ENCODE measurements at places on chromosomes 7 and 10. TPM values are rescaled to one million over a fixed set of nuclear protein-coding genes. Genes with fewer than 3 reads are reported as not detected.

Gene SVOPL
- not detected for total RNA-seq

Gene GNGT1
- not detected for total RNA-seq

Gene HACD1
- 101 TPM for total RNA-seq

GRCh38 chr10:119919271-119919670 lies 26.7 kb downstream of the SEC23IP start:
- H3K36me3 ChIP-seq: peaks cover 74% of the 10 kb centered on the region
- H3K27me3 ChIP-seq: no peaks in the 10 kb centered on the region
- no peak overlapping the region for H3K4me3 ChIP-seq
- H3K27ac ChIP-seq: no peak overlapping the region
- no peaks in the 10 kb centered on the region for H3K4me1 ChIP-seq

GRCh38 chr10:104741127-104741526 lies 100.0 kb downstream of the SORCS3 start:
- H3K4me1 ChIP-seq: no peaks in the 10 kb centered on the region
- no peaks in the 10 kb centered on the region for H3K36me3 ChIP-seq
- H3K4me3 ChIP-seq: no peak overlapping the region
- H3K27ac ChIP-seq: no peak overlapping the region
- no peak for DNase-seq

DNA sequence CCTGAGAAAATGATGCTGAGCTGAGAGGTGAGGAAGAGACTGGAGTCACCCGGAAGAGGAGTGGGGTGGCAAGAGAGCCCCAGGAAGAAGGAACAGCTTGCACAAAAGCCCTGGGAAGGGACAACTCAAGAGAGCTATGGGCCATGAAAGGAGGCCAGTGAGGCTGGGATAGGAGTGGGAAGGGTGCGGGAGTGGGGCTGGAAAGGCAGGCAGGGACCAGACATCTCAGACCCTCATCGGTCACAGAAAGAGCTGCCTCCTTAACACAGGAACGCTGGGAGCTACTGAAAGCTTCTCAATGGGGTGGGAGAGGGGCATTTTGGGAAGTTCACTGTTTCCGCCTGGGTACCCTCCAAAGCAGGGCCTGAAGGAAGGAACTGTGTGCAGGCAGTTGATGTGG lies 122.0 kb upstream of the UNC5B start:
- H3K4me3 ChIP-seq: no peak overlapping the region
- H3K27me3 ChIP-seq: no peaks in the 10 kb centered on the region
- H3K27ac ChIP-seq: no peak overlapping the region
- DNase-seq: no peak
- H3K36me3 ChIP-seq: no peaks in the 10 kb centered on the region
- no peaks in the 10 kb centered on the region for H3K4me1 ChIP-seq

DNA sequence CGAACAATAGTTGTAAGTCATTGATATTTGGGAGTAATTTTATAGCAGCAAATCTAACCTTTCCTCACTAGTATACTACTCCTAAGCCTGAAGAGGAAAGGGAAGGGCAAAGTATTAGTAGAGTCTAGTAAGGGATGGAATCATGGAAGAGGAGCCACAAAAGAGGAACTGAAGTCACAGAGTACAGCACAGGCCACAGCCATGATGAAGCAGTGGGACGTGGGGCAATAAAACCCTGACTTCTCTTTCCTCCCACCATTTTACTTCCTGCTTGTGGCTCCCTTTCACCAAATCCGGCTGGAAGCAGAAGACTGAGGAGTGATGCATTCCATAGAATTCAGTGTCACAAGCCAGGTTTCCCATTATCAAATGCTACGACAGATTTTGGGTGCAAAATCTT lies 58.7 kb downstream of the CABCOCO1 start:
- no peak overlapping the region for H3K4me3 ChIP-seq
- no peaks in the 10 kb centered on the region for H3K4me1 ChIP-seq
- no peaks in the 10 kb centered on the region for H3K36me3 ChIP-seq
- no peaks in the 10 kb centered on the region for H3K27me3 ChIP-seq
- H3K27ac ChIP-seq: no peak overlapping the region

DNA sequence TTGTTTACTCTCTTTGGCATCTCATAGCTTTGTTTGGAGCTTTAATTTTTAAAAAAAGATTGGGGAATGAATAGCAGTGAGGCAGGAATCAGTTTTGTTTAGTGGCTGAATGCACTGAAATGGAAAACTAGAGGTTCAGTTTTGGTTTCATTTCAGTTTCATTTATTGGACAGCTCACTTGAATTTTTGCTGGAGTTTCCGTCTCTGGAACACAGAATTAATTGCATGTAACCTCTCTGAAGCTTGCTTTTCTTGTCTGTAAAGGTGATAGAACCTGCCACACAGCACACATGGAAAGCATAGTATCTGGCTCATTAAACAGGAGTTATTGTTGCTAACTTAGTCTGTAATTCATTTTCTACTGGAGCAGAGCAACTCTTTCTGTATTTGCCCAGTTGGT lies 7.1 kb downstream of the GRM8 start:
- H3K27me3 ChIP-seq: no peaks in the 10 kb centered on the region
- H3K36me3 ChIP-seq: no peaks in the 10 kb centered on the region
- no peak overlapping the region for H3K27ac ChIP-seq

- no peak overlapping the region for H3K4me3 ChIP-seq
- H3K4me1 ChIP-seq: peaks cover 9% of the 10 kb centered on the region
- H3K36me3 ChIP-seq: no peaks in the 10 kb centered on the region
- no peak for DNase-seq
- H3K27me3 ChIP-seq: no peaks in the 10 kb centered on the region
- no peak overlapping the region for H3K27ac ChIP-seq
Observed at GRCh38 chr7:107230334-107230733, 61.5 kb downstream of the HBP1 start.

GRCh38 chr7:114708646-114709045 lies 213.2 kb upstream of the MDFIC start:
- no peaks in the 10 kb centered on the region for H3K27me3 ChIP-seq
- H3K27ac ChIP-seq: no peak overlapping the region
- no peaks in the 10 kb centered on the region for H3K36me3 ChIP-seq
- no peak for DNase-seq
- no peaks in the 10 kb centered on the region for H3K4me1 ChIP-seq
- no peak overlapping the region for H3K4me3 ChIP-seq

GRCh38 chr7:151993977-151994676 lies 31.3 kb upstream of the GALNT11 start:
- H3K4me1 ChIP-seq: no peaks in the 10 kb centered on the region
- H3K4me3 ChIP-seq: no peak overlapping the region
- no peaks in the 10 kb centered on the region for H3K36me3 ChIP-seq
- H3K27me3 ChIP-seq: no peaks in the 10 kb centered on the region
- H3K27ac ChIP-seq: no peak overlapping the region
- no peak for DNase-seq

DNA sequence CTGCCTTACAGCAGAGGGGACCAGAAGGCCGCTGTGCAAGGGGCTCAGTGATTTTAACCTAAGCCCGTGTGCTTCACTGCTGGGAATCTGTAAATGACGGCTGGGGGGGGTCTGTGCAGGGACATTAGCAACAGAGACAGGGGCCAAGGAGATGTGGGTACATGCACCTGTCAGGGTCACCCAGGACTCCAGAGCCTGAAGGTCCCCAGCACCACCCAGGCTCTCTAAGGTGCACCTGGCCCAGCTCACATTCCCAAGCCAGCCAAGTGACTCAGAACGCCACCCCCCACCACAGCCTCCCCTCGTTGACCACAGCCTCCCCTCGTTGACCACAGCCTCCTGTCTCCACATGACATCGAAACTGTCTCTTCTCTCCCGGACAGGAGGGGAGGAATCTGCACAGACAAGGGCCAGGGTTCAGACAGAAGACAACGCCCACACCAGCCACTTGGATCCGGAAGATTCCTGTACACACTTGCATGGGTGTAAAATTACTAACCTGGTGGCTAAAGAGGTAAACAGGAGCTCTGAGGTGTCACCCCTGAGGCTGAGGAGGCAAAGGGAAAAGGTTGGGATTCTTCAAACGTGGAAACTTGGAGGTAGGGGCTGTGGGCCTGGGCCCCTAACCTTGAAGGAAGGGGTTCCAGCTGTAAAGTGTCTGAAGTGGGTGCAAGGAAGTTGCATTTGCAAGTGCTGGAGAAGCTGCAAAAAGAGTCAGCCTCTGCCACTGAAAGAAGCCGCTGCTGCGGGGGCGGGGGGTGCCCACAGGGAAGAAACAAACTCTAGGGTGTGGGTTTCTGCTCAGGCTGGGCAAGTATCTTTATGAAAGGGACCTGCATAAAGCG lies 27.0 kb downstream of the CALML3 start:
- DNase-seq: no peak
- H3K4me1 ChIP-seq: no peaks in the 10 kb centered on the region
- H3K36me3 ChIP-seq: no peaks in the 10 kb centered on the region
- H3K4me3 ChIP-seq: no peak overlapping the region
- H3K27ac ChIP-seq: no peak overlapping the region

DNA sequence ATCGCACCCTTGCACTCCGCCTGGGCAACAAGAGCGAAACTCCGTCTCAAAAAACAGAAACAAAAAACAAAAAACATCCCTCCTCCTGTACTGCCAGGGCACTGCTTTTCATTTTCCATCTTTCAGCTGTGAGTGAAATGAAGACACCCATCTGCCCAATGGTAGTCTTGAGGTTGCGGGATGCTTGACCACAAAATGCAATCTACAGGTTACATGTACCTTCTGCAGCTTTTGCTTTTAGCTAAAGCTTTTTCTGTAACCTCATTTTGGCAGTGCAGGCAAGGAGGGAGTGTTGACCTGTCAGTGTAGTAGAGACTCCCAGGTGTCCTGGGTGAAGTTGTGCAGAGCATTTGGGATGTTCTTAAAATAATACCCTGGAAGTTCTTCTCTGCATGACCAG lies 476.5 kb downstream of the CALN1 start:
- no peaks in the 10 kb centered on the region for H3K27me3 ChIP-seq
- H3K27ac ChIP-seq: no peak overlapping the region
- no peak overlapping the region for H3K4me3 ChIP-seq
- H3K4me1 ChIP-seq: no peaks in the 10 kb centered on the region

DNA sequence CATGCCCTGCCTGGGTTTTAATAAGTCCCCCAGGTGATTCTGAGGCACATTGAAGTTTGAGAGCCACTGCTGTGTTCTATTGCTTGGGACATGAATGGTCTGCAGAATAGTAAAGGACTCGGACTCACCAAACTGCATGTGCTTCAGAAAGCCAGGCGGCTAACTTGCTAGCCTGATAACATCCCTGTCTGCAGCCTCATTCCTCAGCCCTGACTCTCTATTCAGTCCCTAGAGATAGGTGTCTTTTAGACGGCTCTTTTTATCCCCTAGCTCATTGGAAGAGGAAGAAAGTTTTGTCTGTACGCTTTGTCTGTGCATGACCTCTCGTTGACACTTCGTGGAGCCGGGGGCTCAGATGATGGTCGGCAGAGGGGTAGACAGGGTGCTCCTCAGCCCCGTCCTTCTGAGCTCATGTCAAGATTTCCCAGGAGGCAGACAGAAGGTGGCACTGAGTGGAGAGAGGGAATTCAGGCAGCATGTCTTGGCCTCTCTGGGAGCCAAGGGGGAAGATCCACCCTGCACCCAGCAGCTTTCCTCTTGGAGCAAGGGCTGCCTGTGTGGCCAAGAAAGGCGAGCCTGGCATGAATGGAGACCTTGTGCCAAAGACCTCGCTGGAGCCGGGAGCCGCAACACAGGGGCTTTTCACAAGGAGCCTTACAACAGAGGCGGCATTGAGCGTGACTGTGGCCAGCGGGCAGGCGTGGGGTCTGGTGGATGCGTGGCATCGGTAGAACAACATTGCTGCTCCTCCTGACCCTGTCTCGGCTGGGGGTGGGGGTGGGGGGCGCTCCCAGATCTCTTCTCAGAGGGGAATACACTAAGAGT lies 51.1 kb upstream of the PODXL start:
- no peaks in the 10 kb centered on the region for H3K36me3 ChIP-seq
- H3K27me3 ChIP-seq: no peaks in the 10 kb centered on the region
- no peak overlapping the region for H3K27ac ChIP-seq
- H3K4me3 ChIP-seq: no peak overlapping the region
- H3K4me1 ChIP-seq: peaks cover 35% of the 10 kb centered on the region
- DNase-seq: no peak

Measured in right atrium auricular region (tissue), 2 donors.